ENCODE measurements at places on chromosomes 2 and 18. TPM values are rescaled to one million over a fixed set of nuclear protein-coding genes. Genes with fewer than 3 reads are reported as not detected.

Gene ASTL
- total RNA-seq: not detected

Gene SLC5A7
- total RNA-seq: not detected

Gene ANKRD30BL
- not detected for total RNA-seq

Gene COL5A2
- total RNA-seq: 99.4 TPM

Gene SLC66A3
- 53.6 TPM for total RNA-seq

Gene ABCA12
- not detected for total RNA-seq

Gene PTCD3
- total RNA-seq: 129 TPM

Gene SPHKAP
- 0.07 TPM for total RNA-seq

Gene ELOA2
- not detected for total RNA-seq

Gene G6PC2
- not detected for total RNA-seq

Gene LIPG
- total RNA-seq: 2.8 TPM

Gene KIF5C
- 4.5 TPM for total RNA-seq

Gene TCF23
- total RNA-seq: not detected

Gene GBX2
- not detected for total RNA-seq

Gene CHRNA1
- total RNA-seq: not detected

Gene PDE1A
- total RNA-seq: 35.2 TPM

Gene SERPINB3
- not detected for total RNA-seq

Gene ACSL3
- total RNA-seq: 65.1 TPM

Gene GPAT2
- 6.9 TPM for total RNA-seq

Gene RGPD4
- total RNA-seq: not detected

Gene SLC14A1
- total RNA-seq: 86.2 TPM

Gene DLGAP1
- total RNA-seq: 19.0 TPM

Gene C18orf54
- 1.1 TPM for total RNA-seq

Gene RAPH1
- 44.8 TPM for total RNA-seq

Gene TLX2
- not detected for total RNA-seq

Gene TEX51
- total RNA-seq: not detected

Gene XRCC5
- total RNA-seq: 137 TPM

Gene CXCR1
- 0.41 TPM for total RNA-seq

Gene ZSWIM2
- total RNA-seq: not detected

Gene VWA3B
- total RNA-seq: not detected

Gene PROKR1
- not detected for total RNA-seq

Gene FEV
- not detected for total RNA-seq

Gene C2orf15
- 4.9 TPM for total RNA-seq

Gene NFATC1
- 27.6 TPM for total RNA-seq

Gene CCL20
- 12.1 TPM for total RNA-seq

Gene AMER3
- total RNA-seq: not detected

Gene TUBA3E
- not detected for total RNA-seq

Gene CCDC138
- 4.5 TPM for total RNA-seq

Gene CAPN13
- total RNA-seq: not detected

Gene TBR1
- not detected for total RNA-seq

Gene IL1RN
- total RNA-seq: 8.6 TPM

Gene RESP18
- total RNA-seq: not detected

Gene SPR
- total RNA-seq: 26.1 TPM

Gene ASXL3
- 2.2 TPM for total RNA-seq

Gene DPY30
- 22.3 TPM for total RNA-seq

Gene MIB1
- total RNA-seq: 53.6 TPM

Gene PLGLB2
- not detected for total RNA-seq

Gene LIMS4
- total RNA-seq: 24.6 TPM

Gene KCNS3
- total RNA-seq: 30.3 TPM

Gene TANC1
- 86.1 TPM for total RNA-seq

Gene SKOR2
- total RNA-seq: not detected

Gene UGT1A10
- total RNA-seq: not detected

Gene DCC
- not detected for total RNA-seq

Gene PLB1
- total RNA-seq: 29.6 TPM
